ENCODE measurements at places on chromosomes 7 and 10. TPM values are rescaled to one million over a fixed set of nuclear protein-coding genes. Genes with fewer than 3 reads are reported as not detected.

- no peak for DNase-seq
Measured at GRCh38 chr10:91636892-91637291, 4.0 kb upstream of the PPP1R3C start.

DNA sequence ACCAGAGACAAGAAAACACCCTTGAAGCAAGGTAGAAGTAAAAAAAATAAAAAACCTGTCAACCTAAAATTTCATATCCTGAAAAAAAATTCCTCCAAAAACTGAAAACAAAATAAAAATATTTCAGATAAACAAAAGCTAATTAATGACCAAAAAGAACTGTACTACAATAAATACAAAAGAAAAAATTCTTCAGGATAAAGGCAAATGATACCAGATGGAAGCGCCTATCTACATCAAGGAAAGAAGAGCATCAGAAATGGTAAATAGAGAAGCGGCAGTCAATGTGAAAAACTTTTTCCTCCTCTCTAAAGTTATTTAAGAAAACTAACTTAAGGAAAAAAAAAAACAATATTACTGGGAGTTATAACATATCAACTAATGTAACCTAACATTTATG lies 79.8 kb downstream of the RSU1 start:
- no peak for DNase-seq

DNA sequence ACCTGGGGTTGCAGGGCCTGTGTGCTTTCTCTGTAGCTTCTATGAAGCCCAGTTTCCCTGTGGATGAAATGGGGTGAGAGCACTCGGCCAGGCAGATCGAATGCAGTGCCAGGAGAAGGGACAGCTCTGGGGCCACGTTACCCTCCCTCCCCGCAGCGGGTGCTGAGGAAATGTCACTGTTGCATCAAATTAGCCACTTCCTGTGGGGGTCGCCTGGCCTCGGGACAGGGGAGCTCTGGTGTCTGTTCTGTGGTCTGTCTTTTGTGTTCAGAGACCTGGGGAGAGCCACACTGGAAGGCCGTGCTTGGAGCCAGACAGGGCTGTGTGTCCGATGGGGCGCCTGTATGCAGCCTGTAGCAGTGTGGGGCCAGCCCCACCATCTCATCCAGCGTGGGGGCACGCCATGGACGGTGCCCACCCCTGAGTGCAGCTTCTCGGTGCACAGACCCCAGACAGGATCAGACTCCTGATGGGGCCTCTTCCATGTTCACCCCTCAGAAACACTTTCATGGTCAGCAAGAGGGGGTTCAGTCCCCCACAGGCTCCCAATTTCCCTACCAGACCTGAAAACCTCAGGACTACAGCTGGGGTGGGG lies 13.6 kb downstream of the TTYH3 start:
- no peak for DNase-seq

GRCh38 chr7:84027678-84028077 lies 166.9 kb downstream of the SEMA3A start:
- no peak for DNase-seq

GRCh38 chr10:76581506-76582256 lies 1055.9 kb downstream of the KCNMA1 start:
- DNase-seq = no peak

GRCh38 chr7:132548489-132549078 lies 27.7 kb downstream of the PLXNA4 start:
- no peak for DNase-seq

- DNase-seq = no peak
Measured at GRCh38 chr10:12418725-12419261, 69.4 kb downstream of the CAMK1D start.

DNA sequence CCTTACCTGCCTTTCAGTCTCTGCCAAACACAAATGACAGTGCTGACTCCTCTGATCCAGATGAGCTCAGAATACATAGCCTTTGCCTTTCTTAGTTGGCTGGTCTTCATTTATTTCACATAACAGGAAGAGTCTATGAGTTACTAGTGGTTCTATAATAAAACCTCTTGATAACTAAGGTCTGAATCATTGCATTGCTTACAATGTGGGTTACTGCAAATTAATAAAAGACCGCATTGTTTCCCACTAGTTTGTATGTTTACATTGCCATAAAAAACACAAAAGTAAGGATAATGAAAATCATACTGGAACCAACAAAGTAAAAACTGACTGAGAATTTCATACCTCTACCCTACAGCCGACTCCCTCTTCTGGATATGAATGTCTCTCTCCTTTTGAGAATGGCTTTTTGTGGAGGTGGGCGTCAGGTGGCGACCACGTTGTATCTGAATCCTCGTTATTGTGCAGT lies 62.0 kb upstream of the AKR1E2 start:
- no peak for DNase-seq

DNA sequence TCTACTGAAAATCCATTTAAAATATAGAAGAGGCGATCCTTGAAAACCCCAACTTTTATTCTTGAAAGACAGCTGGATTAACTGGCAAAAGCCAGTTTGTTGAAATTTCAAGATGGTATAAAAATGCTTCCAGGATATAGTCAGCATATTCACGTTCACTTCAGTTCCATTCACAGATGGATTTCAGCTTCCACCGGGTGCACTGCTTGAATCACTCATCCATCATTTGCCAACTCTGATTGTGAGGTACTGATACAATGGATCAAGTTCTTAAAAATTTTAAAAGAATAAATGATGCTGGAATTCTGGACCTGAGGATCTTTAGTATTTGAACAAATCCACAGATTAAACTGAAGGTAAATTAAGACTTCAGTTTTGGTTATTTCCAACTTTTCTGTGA lies 2.4 kb downstream of the PURB start:
- no peak for DNase-seq

DNA sequence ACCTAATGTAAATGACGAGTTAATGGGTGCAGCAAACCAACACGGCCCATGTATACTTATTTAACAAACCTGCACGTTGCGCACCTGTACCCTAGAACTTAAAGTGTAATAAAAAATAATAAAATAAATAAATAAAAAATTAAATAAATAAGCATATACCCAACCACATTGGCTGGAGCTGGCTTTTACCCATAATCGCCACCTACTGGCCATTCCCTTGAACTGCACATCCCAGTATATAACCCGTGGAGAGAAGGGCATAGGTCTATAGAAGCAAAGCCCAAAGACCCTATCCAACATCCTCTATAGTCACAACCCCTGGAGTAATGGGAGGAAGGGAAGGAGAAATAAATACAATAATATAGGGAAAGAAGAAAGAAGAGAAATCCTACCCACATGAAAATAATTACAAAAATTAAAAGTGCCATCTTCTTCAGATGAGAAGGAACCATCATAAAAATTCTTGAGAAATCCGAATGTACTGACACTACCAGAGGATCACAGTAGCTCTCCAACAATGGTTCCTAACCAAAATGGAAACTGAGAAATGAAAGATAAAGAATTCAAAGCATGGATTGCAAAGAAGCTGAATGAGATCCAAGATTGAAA lies 65.6 kb downstream of the TWIST1 start:
- no peak for DNase-seq

DNA sequence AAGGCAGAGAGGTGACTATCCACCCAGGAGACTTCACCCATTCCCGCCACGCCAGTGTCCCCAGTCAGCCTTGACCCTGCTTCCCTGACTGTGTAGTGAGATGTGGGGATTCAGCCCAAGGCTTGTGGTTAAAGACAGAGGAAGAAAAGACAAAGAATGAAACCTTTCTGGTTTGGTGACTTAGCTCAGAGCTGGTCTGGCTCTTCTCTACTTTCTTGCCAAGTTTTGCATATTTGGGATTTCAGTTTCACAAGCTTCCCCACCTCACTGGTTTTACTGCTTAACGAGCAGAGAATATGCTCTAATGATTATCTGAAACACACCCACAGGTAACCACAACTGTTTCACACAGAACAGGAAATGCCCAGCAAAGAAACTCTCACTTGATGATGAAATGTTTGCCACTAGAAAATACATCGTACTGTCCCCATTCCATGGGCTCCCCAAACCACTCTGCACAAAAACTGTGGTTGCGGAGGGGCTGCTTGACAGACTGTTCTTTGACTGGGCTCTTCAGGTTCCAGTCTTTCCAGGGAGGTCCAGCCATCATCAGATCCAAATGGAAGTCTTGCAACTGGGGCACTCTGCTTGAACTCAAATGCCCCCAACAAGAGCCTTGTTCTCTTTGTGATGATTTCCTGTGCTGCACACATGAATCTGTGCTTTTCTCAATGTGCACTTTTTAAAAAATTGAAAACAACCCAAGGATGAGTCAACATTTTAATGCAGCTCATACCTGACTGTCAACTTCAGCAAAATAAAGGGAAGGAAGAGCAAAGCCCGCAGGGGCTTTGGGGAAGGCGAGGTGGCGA lies 95.5 kb downstream of the CTBP2 start:
- DNase-seq = no peak

DNA sequence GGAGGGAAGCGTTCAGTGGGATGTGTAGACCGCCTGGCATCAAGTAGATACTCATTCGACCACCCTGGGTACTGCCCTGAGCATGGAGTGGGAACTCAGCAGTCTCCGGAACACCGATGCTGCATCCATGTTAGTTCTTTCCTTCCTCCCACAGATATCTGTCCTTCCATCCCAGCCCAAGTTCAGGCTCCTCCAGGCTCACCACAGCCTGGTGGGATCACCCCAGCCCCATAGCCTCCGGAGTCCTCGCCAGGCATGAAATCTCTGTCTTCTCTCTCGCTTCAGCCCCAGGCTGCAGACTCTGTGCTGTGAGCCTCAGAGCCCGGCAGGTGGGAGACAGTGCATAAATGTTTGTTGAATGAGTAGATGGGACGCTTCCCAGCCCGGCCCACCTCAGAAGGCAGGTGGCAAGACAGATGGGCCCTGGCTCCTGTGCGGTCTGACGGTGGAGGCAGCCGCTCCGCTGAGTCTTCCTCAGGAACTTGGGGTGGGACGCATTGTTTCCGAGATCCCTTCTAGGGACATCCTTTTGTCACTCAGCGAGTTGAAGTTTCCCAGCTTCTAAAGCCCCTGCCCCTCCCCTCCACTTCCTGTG lies 42.9 kb downstream of the ELFN1 start:
- DNase-seq = no peak

GRCh38 chr10:45443101-45444009 lies 69.3 kb downstream of the ALOX5 start:
- no peak for DNase-seq

- DNase-seq = no peak
Measured at GRCh38 chr10:11509036-11509435, 102.4 kb downstream of the USP6NL start.

The BLNK gene
- polyA plus RNA-seq = 36.7 TPM

The AQP1 gene
- polyA plus RNA-seq = 183 TPM

The TMEM106B gene
- polyA plus RNA-seq = 106 TPM

The ADAMTS14 gene
- polyA plus RNA-seq = 0.79 TPM

The NPY gene
- 0.50 TPM for polyA plus RNA-seq

The POMZP3 gene
- 21.6 TPM for polyA plus RNA-seq

The LRRC17 gene
- 86.7 TPM for polyA plus RNA-seq
